ENCODE measurements at places on chromosomes 3 and 15. TPM values are rescaled to one million over a fixed set of nuclear protein-coding genes. Genes with fewer than 3 reads are reported as not detected.

Gene LINGO1
- total RNA-seq, result 0.98 TPM

Gene RABL3
- 13.2 TPM for total RNA-seq

Gene FGF12
- 2.4 TPM for total RNA-seq

Gene CHRM5
- total RNA-seq, result not detected

Gene VWA5B2
- total RNA-seq, result 1.7 TPM

Gene CPEB1
- 4.0 TPM for total RNA-seq

Gene CPNE9
- 0.34 TPM for total RNA-seq

Gene NOX5
- total RNA-seq, result 0.09 TPM

Gene GOLGA6L7
- total RNA-seq, result not detected

Gene CLCN2
- total RNA-seq, result 8.7 TPM

Gene TMEM42
- 14.3 TPM for total RNA-seq

Gene SAMD7
- total RNA-seq, result not detected

Gene TRAT1
- 0.40 TPM for total RNA-seq

Gene CD276
- 71.1 TPM for total RNA-seq

Gene ERICH6
- total RNA-seq, result not detected

Gene VEPH1
- 77.6 TPM for total RNA-seq

Gene DOCK3
- 0.25 TPM for total RNA-seq

Gene CHDH
- total RNA-seq, result 10.9 TPM

Gene GOLGA6D
- total RNA-seq, result not detected

All from lung (tissue), 17 donors.